ENCODE measurements at places on chromosomes 6 and 20.

DNA sequence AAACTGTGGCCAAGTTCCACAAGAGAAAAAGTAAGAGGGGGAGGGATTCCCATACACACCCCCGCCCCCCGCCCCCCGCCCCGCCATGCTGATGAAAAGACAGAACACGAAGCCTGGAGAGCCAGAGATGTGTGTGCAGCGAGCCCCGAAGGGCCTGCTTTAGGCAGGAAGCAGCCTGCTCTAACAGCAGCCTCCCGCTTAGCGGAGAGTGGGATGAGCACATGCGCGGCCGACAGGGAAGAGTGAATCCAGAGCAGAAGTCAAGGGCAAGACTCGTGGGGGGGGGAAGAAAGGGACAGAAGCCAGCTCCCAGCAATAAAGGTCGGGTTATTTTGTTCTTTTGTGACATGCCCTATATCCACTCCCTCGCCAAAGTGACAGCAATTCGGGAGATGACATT is 67.2 kb upstream of the PTGIS start:
- no peak for DNase-seq

- no peak for DNase-seq
Observed at GRCh38 chr20:46652699-46653098, 1.4 kb upstream of the SLC13A3 start.

GRCh38 chr6:92469186-92469828 is 950.1 kb downstream of the EPHA7 start:
- DNase-seq, result no peak

DNA sequence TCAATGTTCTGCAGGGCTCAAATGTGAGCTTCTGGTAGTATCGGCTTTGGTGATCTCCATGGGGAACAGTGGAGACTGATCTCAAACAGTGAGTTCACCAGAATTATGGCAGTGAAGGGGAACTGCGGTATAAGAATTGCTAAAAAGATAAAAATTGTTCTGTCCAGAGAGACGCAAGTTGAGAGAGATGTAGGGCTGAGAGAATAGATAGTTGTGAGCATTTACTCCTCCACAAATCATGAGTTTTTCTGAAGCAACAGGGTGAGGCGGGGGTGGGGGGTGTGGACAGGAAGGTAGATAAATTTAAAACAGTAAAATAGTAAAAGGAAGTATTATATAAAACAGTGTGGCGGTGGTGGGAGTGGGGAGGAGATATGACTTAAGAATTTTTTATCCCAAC is 98.6 kb upstream of the NEDD9 start:
- no peak for DNase-seq

GRCh38 chr6:140002396-140003022 is 628.1 kb upstream of the CITED2 start:
- DNase-seq, result no peak

DNA sequence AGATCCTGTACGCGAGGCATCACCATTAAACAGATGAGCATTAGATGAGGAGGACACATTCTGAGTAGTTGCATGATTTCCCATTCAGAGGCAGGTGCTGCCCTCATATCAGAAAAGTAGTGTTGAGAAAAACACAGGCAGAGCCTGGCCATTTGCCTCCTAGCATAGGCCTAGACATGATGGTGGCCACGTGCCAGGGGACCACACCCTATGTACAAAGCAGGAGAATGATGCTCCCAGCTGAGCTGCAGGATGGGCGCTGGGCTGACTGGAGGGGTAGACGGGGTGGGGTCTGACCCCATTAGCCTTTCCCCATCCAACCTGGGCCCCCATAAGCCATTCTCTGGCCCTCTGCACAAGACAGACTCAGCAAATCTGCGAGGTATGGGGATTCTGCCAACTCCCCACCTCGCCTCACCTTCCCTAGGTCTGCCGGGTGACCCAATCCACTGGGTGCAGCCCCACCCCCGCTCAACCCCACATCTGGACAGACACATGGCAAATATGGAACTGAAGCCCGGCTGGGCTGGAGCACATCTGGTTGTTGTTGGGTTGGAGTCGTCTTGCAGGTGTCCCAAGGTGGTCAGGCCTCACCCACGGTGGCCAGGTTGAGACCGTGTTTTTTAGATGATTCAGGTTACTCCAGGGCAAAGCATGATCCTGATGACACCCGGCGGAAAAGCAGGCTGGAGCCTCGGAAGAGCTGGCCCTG is 13.9 kb downstream of the PI16 start:
- no peak for DNase-seq

DNA sequence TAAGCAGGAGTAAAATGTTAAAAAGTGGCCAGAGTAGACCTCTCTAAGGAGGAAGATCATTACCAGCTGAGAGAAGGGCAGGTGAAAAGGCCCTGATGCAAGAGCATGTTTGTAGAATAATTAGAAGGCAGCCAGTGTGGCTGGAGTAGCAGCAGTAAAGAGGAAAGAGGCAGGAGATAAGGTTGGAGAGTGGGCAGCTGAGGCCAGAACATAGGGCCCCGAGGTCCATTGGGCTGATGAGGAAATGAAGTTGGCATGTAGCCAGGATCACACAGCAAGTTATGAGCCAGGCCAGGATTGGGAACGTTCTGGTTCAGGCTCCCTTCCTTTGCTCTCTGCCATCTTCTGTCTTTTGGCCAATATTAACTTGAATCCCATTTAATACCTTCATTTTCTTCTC is 51.6 kb downstream of the RALY start:
- no peak for DNase-seq

DNA sequence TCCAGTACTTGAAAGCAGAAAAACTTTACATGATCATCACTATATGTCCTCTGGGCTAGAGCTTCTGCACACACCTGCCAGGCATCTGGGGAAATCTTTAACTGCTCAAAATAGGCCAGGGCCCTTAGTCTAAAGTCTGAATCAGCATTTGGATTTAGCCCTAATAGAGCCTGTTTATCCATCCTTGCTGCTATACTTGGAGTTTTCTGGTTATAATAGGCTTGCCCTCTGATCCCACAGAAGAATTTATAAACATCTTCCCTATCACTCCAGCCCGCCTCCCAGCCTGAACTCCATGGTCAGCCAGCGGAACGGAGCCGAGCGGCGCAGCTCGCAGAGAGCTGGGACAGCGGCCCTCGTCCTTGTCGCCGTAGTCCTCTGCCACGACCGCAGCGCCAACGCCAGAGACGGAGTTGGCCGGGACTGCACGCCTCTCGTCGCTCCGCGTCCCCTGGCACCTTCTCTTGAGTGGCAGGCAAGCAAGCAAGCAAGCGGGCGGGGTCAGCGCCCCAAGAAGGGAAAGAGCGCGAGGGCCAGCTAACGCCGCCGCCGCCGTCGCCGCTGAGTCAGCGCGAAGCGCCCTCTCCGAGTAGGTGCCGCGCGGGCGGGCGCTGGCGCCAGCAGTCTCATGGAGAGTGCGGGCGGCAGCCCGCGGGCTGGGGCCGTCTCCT is 25.4 kb upstream of the ASIP start:
- DNase-seq, result peak; percentile 87

DNA sequence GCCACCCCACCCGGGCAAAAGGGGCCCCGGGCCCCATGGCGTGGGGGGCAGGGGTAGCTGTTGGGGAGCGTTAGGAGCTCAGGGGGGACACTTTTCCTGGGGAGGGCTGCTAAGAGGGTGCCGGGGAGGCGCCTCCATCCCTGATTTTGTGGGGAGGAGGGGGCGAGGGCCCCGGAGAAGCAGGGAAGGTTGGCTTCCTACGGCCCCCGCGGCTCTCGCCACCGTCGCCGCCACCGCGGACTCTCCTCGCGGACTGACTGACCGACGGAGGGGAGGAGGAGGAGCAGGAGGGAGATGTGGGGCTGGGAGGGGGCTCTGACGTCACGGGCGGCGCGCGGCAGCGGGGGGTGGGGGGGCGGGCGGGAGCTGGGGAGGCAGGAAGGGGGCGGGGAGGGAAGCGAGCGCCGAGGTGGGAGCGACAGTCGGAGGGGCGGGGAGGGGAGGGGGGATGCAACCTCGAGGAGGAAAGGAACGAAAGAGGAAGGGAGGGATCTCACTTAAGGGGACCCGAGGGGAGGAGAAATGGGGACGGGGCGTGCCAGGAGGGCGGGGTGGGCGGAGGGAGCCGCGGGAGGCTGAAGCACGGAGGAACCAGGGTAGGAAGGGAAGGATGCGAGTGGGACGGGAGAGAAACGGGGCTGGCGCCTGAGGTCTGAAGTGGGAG is 5.1 kb downstream of the GABBR1 start:
- peak; percentile 88 for DNase-seq

DNA sequence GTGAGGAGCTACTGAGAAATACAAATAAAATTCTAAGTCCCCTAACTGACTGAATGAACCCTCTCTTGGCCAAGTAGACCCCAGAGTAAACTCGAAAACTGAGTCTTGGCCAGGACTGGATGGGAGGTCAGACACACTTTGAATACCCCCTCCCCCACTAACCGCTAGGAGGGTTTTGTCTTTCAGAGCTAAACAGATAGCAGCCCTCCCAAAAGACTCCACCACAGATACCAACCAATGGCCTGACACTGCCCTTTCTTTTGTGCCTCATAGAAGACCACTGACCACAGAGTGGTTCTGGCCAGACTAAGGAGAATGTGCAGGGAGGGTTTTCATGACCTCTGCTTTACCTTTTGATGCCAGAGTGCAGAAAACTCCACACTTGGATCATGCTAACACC is 42.1 kb downstream of the SPACA1 start:
- no peak for DNase-seq

GRCh38 chr6:104784884-104785283 is 74.8 kb downstream of the HACE1 start:
- no peak for DNase-seq

- DNase-seq, result no peak
Observed at GRCh38 chr20:51412951-51413481, 129.5 kb downstream of the NFATC2 start.

DNA sequence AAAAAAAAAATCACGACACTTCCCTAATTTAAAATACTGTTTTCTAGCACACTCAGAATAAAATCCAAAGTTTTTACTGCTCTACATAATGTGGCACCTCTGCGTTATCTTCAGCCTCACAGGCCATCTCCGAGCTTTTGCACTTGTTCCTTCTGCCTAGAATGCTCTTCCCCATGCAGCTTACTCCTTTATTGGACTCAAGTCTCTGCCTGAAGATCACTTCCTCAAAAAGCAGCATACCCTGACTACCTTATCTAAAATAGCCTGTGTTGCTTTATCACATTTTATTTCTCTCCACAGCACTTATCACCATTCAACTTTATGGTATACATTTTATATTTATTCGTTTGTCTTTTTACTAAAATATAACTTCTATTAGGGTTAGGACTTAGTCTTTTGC is 2.3 kb downstream of the ZNF322 start:
- no peak for DNase-seq
